ENCODE measurements at places on chromosomes 2 and 18.

- no peak for DNase-seq
These were observed 26.9 kb downstream of the PAX3 start for GRCh38 chr2:222271854-222272253.

DNA sequence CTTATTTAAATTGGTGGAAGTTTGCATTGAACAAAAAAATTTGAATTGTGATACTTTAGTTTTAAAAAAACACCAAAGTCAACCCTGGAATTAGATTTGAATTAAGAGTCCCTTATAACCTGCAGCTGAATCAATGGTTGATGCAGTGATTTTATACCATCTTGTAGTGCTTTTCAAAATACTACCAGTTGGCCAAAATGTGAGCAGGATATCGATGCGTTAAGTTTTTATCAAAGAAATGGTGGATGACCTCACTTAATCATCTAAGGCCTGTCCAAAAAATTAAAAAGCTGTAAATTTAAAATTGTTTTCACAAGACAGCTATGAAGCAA is 48.2 kb downstream of the OSBPL6 start:
- DNase-seq = no peak

- DNase-seq = no peak
These were observed 681.0 kb downstream of the KCNJ3 start for GRCh38 chr2:155379494-155379893.

- no peak for DNase-seq
These were observed 8.4 kb downstream of the SANBR start for GRCh38 chr2:61074100-61074499.

GRCh38 chr18:46541626-46542189 is 115.3 kb downstream of the LOXHD1 start:
- DNase-seq = no peak

DNA sequence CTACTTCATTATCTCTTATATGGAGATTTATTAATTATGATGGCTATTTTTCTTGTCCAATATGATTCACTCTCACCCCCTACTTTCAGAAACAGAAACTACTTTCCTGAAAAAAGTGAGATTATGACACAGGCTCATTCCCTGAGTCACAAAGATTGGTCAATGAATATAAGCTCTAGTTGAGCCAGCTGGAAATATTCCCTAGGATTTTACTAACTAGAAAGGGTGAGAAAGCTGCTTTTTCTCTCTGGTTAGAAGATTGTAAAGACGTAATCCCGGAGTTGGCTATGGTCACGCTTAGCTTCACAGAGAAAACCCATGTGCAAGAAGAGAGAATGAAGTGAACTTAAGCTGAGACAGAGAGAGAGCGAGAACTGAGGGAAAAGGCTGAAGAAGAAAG is 223.7 kb upstream of the SMAD7 start:
- peak; percentile 72 for DNase-seq

GRCh38 chr2:173043897-173044519 is 31.6 kb upstream of the MAP3K20 start:
- no peak for DNase-seq
